Suppressor macrophage (primary cell): ENCODE measurements at places on chromosomes 11 and 22.

DNA sequence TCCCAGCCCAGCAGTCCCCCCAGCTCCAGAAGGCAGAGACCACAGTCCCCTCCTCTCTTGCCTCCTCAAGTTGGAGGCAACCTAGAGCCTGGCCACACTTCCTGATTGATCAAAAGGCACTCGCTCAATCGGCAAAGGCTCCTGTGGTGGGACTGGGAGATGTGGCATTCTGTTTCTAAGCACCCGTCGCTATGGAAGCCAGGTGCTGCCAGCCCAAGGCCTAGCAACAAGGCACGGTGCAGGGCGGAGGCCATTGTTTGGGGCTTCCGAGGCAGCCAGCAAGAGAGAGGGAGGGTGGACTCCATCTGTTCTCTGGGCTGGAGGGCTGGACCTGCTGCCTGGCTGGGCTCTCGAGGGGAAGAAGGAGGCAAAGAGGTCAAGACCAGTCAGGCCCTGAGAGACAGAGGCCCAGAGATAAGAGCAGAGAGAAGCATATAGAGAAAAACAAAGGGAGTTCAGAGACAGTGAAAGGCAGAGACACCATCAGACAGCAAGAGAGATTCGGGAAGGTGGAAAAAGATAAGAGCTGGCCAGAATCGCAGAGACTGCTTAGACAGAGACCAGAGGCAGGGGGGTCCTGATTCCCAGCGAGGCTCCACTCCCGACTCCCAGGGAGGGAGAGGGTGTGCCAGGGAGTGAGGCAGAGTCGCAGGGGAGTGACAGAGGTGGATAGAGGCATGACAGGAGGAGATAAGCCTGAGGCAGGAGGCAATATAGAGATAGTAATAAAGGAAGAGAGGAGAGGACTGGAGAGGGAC lies 21.2 kb downstream of the PDE2A start:
- no peak for DNase-seq

- no peak for DNase-seq
Measured at GRCh38 chr11:27420217-27420616, 52.4 kb downstream of the LGR4 start.

DNA sequence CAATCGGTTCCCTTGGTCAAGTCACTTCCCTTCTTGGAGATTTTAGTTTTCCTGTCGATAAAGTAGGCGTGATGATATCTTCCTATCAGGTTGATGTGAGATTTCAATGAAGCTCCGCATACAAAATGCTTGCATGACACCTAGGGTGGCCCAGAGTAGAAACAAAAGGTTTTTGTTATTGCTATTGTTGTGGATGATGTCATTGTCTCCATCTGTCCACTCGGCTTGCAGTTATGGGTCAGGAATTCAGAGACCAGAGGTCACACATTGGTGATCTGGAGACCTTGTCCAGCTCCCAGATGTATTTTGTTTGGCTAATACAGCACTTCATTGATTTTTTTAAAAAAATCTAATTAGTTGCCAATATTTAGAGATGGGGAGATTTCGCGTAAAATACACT lies 382.1 kb downstream of the MN1 start:
- no peak for DNase-seq

DNA sequence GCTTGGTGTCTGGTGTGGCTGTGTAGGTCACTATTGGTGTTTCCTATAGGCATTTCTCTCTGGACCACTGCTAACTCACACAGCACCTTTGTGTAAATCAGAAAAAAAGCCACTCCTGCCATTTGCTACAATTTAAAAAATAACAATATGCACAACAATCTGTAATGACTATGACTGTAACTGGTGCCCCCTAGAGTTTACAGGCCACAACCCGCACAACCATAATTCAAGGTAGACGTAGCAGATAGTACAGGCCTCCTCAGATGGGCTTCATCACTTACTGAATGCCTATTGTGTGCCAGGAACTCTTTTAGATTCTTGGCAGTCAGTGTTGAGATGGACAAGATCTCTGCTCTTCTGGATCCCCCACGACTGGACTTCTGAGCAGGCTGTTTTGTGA lies 47.7 kb downstream of the SYT9 start:
- no peak for DNase-seq

GRCh38 chr11:72793076-72793424 lies 797 bp downstream of the STARD10 start:
- no peak for DNase-seq

- no peak for DNase-seq
Measured at GRCh38 chr11:128311742-128312719, 275.3 kb downstream of the ETS1 start.
